PC-3 (cell line): ENCODE measurements at places on chromosomes 2 and 18. TPM values are rescaled to one million over a fixed set of nuclear protein-coding genes. Genes with fewer than 3 reads are reported as not detected.

- no peak for DNase-seq
Measured at GRCh38 chr2:220664272-220665107, 907.6 kb downstream of the EPHA4 start.

The SP110 gene
- total RNA-seq: 3.5 and 6.7 TPM in 2 replicates

- no peak for DNase-seq
Measured at GRCh38 chr2:33404321-33404720, 72.1 kb upstream of the RASGRP3 start.

The TXNDC2 gene
- 0.87 TPM in 1 of 2 replicates, not detected in the other for total RNA-seq

DNA sequence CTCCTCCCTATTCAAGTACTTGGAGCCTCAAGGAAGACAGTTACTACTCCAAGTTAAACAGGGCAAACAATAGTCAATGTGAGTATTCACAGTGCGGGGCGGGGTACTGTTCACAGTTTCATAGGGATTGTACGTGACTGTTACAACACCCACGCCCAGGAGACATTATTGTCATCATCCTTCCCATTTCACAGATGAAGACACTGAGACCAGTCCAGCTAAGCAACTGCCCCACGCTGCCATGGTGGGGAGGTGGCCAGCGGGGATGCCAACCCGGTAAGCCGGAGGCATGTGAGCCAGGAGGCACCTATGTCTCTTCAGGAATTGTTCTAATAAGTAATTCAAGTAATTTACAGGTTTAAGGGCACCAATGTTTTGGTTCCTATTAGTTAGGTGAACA, 982 bp downstream of the HJURP start:
- DNase-seq: peak; percentile 18

- peak; percentile 72 for DNase-seq
Measured at GRCh38 chr2:56009758-56010458, 86.3 kb upstream of the EFEMP1 start.

GRCh38 chr2:220106065-220106464, 478.6 kb downstream of the SLC4A3 start:
- no peak for DNase-seq

GRCh38 chr2:45353879-45354278, 257.2 kb downstream of the SRBD1 start:
- peak; percentile 98 for DNase-seq

- DNase-seq: no peak
Measured at GRCh38 chr2:138333677-138334076, 167.9 kb upstream of the SPOPL start.

DNA sequence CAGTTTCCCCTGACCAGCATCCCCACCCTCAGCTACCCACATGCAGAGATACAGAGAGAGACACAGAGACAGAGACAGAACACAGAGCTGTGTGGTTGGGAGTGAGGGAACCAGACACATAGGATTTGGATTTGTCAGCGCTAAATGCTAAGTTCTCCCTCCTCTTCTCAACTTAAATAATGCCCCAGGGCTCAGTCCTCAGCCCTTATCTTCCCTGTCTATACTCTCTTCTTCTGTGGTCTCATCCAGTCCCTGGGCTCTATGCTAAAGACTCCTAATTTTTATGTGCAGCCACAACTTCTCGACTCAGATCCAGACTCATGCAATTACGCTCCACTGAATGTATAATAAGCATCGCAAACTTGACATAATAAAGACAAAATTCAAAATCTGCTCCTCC, 47.1 kb downstream of the COLEC12 start:
- DNase-seq: no peak

DNA sequence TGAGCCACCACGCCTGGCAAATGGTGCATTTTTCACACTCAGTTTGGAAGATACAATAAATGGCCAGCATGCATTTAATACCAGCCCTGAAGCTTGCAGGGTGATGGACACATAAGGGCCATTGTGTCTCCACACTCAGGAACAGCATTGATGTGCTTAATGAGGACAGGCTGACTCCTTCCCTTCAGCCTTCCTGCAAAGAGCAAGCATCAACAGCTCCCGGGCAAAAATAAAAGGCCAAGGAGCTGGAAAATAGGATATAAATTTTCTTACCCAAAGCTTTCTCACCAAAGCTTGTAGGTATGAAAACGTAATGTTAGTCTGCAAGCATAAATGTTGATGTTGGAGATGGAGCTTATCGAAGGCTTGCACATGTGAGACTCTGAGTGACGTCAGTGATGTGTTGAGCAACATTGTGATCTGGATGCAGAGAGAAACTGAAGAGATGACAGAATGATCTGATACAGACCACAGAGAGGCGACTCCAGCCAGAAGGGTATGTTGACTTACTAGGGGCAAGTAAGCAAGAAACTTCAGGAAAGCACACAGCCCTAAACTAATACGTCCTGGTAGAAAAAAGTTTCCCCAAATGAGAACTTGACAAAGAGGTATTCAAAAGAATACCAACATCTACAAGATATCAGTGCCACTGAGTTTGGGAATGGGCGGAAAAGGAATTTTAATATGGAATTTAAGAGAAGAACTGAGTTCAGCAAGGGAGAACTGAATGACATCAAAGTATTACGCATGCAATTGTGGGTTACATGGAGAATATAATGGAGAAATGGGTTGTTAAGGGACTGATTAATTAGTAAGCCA, 256.5 kb downstream of the TGIF1 start:
- no peak for DNase-seq

- DNase-seq: no peak
Measured at GRCh38 chr2:23954325-23955014, 14.2 kb downstream of the UBXN2A start.

- no peak for DNase-seq
Measured at GRCh38 chr2:182548031-182548950, 121.5 kb upstream of the PDE1A start.

DNA sequence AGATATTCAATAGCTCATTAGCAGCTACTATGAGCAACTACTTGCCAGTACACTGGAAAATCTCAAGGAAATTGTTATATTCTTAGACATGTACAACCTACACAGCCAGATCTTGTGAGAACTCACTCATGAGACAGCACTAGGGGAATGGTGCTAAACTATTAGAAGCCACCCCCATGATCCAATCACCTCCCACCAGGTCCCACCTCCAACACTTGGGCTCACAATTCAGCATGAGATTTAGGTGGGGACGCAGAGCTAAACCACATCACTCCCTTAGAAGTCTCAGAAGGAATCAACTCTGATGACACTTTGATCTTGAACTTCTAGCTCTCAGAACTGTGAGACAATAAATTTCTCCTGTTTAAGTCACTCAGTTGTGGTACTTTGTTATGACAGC, 418.3 kb upstream of the SPHKAP start:
- no peak for DNase-seq

GRCh38 chr2:45045706-45046105, 36.5 kb upstream of the SIX2 start:
- DNase-seq: no peak

DNA sequence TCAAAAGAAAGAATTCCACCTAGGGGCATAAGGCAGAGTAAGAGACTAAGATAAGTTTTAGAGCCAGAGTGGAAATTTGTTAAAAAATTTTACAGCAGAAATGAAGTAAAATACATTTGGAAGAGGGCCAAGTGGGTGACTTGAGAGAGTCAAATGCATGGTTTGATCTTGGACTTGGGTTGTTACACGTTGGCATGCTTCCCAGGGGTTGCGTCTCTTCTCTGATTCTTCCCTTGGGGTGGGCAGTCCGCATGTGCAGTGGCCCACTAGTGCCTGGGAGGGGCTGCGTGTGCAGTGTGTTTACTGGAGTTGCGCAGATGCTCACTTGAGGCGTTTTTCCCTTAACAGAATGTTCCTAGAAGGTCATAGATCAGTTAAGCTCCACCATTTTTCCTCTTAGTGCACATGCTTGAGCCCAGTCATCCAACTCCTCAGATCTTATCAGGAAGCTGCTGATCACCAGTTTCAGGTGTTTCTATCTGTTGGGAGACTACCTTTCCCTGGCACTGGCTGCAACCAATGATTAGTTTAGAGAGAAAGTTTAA, 13.1 kb downstream of the SEH1L start:
- DNase-seq: no peak

DNA sequence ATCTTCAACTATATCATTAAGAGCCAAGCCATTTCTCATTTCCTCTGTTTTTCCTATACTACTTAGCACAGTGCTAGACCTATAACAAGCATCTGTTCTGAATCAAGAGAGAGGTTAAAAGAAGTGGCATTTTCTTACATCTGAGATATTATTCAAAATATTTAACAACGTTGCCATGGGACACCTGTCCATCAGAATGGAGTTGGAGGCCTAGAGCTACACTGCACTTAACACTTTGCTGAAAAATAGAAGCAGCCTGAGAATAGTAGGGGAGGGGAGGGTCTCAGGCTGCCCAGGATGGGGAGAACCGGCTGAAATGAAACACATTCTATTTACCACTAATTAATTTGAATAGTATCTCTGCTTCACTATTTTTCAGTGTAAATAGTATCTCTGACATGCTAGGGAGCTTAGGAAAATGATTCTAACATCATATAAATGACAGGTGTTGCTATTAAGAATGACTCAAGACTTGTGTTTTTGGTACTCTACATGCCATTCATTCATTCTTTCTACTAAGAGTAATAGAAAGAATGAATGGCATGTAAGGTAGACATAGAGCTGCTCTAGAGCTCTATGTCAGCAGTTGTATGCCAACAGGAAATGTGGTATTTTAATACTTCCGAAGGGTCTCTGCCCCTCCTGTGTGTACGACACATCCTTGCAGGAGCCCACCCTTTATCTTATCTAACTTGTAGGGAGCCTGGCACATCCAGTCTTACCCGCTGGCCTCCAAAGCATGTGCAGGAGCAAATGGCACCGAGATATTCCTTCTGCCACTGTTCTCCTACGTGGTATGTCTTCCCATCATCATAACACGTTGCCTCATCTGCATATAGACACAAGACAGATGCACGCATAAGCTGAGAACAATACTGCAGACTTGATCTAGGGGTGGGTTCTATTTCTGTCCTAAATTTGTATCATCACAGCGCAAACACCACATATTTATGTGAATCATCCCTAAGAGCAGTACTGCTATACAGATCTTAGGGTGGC, 52.6 kb downstream of the ATIC start:
- no peak for DNase-seq

DNA sequence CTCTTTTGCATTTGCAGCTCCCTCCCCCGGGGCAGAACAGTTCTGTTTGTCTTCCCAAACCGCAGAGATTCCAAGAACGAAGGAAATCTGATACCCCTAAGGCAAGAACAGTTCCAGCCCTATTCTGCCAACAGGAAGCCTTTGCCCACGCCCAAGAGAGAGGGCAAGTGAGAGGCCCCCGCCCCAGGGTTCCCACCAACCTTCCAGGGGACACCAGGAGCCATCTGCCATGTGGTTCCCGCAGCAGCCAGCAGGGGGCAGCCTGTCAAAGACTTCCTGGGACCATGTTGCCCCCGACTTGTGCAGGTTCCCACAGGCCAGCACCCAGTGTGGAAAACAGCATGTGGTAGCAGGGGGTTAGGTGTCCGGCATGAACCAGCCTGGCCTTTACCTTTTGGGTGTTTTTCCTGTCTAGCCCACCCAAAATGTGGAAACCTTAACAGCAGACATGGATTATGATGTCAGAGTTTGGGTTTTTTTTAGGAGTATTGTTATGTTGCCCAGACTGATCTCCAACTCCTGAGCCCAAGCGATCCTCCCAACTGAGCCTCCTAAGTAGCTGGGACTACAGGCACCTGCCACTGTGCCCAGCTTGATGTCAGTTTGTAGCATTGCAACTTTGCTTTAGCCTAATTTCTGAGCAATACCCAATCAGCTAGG, 21.7 kb upstream of the EFHD1 start:
- DNase-seq: peak; percentile 93

DNA sequence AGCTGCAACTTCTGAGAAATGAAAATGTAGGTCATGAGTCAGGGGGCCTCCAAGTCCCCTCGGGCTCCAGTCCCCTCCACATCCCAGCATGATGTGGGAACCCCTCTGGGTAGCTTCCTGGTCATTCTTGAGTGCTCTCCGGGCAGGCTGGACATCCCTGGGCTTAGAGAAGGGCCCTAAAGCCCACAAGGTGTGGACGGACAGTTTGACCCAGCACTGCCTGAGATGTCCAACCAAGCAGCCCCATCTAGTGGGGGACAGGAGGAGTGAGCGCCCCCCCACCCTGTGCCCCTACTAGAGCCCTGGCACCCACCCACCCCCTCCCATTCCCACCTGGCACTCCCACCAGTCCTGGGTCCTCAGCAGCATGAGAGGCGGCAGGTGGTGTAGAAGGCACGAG, 46.0 kb downstream of the CYP27C1 start:
- DNase-seq: peak; percentile 39

DNA sequence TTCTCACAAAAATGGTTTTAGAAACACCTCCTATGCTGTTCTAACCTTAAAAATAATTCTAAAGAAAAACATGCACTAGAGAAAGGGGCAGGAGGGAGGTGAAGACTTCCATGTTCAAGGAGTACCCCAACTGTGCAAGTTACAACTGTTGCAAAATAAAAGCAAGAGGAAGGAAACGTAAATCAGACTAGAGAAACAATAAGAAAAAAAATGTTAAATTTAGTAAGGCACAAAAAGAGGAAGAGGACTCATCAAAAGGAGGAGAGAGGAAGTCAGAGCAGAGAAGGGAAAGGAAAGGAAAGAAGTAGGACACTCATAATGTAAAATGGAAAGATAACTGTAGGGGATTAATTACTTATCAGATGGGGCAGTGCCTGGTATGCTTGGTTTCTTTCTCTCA, 34.1 kb downstream of the RAPH1 start:
- no peak for DNase-seq

The PLA2R1 gene
- 2.4 and 3.4 TPM in 2 replicates for total RNA-seq

- no peak for DNase-seq
Measured at GRCh38 chr2:211429256-211429920, 873.0 kb downstream of the CPS1 start.

DNA sequence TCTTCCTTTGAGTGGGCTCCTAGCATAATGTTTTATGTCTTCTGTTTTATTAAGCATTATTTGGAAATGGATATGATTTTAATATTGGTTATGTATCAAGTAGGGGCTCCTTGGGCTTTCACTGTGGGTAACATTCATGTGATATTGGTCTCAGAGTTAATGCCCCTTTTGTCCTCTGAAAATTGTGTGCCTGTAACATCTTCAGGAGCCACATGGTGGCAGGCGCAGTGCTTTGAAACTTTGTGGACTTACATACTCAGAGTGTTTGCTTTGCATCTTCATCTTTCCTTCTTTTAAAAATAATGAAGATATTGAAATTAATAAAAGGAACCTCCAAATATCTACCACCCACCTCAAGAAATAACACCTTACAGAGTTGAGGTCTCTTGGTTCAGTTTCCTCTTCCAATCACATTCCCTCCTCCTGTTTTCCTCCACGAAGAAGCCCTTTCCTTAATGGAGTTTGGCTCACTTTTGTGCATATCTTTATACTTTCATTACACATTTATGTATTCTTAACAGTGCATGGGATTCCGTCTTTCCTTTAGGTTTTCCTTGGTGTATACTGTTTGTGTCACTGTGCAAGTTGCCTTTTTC, 73.5 kb downstream of the LIMS1 start:
- DNase-seq: peak; percentile 60

- DNase-seq: no peak
Measured at GRCh38 chr2:198659096-198659870, 798.5 kb downstream of the SATB2 start.

GRCh38 chr2:88131201-88131998, 3.5 kb upstream of the FABP1 start:
- DNase-seq: no peak
